ENCODE measurements at places on chromosomes 1 and 21.

DNA sequence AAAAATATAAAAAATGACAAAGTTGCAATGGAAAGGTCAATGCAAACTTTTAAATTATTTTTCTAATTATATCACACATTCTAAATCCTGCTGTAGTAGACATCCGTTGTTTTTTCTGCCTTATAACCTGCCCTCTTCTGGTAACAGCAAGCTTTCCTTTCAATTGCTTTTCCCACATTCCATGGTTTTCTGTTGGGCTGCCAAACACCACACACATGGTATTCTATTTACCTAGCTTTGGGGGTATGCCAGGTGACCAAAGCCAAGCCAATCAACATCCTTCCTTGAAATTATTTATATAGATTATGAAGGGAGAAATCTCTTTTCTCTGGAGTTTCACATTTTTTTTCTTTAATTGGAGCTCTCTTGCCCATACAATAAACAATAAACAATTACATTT lies 3.4 kb upstream of the LAMC1 start:
- no peak for DNase-seq

DNA sequence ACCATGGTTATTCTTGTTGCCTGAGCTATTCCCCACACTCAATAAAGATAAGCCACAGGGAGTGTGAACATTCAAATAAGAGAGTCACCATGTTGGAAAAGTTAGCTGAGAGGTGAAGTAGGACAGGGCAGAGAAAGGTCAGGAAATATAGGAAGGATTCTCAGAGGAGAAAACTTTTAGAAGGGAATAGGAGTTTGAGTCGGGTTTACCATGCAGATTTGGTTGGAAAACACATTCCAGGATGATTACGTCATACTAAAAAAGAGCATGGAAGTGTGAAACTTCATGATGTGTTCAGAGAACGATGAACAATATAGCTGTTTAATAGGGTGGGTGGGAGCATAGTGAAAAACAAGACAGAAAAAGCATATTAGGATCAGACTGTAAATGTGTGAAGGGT lies 1125.3 kb upstream of the ADGRL2 start:
- DNase-seq, result no peak

DNA sequence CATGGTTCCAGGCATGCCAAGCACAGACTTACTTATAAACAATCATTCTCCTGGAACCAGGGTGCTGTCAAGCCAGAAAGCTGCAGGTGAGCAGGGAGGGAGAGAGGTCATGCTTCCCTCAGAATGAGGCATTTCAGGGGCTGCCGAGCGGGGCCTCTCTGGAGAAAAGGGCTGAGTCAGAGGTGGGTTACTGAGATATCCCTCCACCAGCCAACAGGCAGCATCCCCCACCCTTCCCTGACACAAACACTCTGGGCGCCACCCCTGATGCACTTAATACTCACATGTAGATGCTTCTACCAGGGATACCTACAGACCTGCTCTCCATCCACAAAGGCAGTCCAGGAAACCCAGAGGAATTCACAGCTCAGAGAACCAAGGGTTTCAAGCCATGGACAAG lies 13.1 kb downstream of the STK40 start:
- no peak for DNase-seq

DNA sequence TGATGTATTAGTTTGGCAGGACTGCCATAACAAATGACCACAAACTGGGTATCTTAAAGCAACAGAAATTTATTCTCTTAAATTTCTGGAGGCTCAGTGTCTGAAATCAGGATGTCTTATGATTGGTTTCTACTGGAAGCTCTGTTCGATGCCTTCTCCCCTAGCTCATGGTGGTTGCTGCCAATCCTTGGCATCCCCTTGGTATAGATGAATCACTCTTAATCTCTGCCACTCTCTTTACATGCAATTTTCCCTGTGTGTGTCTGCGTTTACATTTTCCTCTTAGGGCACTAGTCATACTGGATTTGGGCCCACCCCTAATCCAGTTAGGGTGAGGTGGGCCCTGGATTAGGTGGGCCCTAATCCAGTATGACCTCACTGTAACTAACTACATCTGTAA lies 54.7 kb upstream of the MPC2 start:
- peak; percentile 6 for DNase-seq

DNA sequence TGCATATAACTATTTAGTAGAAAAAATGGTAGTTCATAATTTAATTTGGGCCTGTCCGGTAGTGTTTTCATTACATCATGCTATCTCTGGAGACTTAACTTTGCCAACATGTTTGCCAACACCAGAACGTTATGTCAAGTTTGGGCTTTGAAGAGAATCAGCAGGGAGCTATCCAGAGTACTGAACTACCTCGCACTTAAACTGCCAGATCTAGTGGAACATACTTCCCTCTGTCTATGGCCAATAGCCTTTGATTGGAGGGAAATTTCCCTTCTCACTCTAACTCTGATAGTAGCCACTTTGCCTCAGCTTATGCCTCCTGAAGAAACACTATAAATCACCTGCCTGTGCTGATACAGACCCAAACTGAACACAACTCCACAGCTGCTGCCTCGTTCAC lies 10.0 kb downstream of the LRRC53 start:
- peak; percentile 62 for DNase-seq

- peak; percentile 1 for DNase-seq
Observed at GRCh38 chr1:221715321-221716169, 26.3 kb downstream of the DUSP10 start.

- DNase-seq, result no peak
Observed at GRCh38 chr1:205492201-205492667, 12.2 kb upstream of the CDK18 start.

DNA sequence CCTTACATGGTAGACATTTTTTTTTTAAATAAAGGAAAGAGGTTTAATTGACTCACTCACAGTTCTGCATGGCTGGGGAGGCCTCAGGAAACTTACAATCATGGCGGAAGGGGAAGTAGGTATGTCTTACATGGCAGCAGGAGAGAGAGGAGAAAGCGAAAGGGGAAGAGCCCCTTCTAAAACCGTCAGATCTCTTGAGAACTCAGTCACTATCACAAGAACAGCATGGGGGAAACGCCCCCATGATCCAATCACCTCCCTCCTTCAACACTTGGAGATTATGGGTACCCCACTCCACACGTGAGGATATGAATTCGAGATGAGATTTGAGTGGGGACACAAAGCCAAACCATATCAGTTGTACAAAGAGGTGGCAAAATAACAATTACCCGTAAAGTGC lies 301.7 kb downstream of the GRIK1 start:
- DNase-seq, result no peak

GRCh38 chr1:233998891-233999290 lies 94.4 kb downstream of the SLC35F3 start:
- peak; percentile 79 for DNase-seq

GRCh38 chr1:46587069-46587468 lies 17.0 kb downstream of the MKNK1 start:
- DNase-seq, result no peak

- DNase-seq, result no peak
Observed at GRCh38 chr1:1626207-1627141, 5.5 kb upstream of the MMP23B start.

DNA sequence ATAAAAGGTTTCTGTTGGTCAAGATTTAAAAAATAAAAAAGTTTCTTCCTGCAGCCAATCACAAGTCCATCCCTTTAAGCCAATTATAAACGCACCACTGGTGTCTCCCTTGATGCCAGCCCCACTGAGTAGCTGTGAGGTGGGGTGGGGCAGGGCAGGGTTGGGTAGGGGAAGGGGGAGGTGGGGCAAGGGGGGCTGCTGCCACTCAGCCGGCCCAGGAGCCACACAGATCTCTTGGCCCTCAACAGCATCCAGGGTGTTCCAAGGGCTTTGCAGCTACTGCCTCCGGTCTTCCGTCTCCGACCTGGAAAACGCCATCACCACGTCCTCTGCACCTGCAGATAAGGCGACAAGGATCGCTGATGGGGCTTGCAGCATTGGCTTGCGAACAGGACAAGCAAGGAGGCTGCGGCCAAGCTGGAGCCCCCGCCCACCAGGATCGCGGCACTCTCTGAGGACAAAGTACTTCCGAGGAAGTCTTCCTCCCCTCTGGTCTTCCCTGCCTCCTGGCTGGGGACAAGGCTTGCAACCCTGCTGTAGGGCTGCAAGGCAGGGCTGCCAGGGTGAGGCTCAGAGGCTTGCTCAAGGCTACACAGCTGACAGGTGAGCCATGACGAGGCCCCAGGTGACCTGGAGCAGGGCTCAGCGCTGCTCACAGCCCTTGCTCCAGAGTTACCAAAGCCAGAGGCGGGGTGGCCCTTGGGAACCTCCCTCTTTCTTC lies 26.8 kb upstream of the CLSTN1 start:
- no peak for DNase-seq

- no peak for DNase-seq
Observed at GRCh38 chr1:50099654-50100053, 9.1 kb upstream of the ELAVL4 start.

- no peak for DNase-seq
Observed at GRCh38 chr21:31666445-31667010, 7.0 kb downstream of the SOD1 start.

- DNase-seq, result no peak
Observed at GRCh38 chr1:84803604-84804003, 89.4 kb downstream of the LPAR3 start.

DNA sequence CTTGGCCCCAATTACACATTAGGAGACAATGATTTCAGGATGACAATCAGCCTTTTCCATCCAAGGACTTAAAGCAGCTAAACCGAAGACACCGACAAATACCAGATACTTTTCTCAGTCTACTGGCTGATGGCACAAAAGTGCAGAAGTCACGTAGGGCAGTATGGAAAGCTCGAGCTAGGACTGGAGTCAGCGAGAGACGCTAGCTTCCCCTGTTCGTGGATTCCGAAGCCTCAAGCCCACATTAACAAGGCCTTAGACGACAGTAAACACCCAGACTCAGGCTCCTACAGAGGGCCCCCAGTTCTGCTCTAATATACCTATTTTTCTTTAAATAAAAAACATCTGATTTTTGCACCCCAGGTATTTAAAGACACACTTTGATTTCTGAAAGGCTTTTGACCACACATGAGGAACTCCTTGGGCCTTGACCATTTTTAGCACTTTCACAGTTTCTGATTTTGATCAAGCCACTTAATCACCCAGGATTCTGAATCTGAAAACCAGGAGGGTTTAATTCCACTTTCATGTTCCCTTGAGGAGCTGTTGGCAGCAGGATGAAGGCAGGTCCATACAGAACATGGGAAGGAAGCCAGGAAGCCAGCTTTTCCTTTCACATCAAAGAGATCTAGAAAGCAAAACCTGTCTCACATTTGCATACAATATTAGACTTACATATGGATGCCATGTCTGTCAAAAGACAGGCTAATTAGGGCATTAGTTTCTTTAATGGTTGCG lies 204.1 kb downstream of the GABPA start:
- DNase-seq, result peak; percentile 15

DNA sequence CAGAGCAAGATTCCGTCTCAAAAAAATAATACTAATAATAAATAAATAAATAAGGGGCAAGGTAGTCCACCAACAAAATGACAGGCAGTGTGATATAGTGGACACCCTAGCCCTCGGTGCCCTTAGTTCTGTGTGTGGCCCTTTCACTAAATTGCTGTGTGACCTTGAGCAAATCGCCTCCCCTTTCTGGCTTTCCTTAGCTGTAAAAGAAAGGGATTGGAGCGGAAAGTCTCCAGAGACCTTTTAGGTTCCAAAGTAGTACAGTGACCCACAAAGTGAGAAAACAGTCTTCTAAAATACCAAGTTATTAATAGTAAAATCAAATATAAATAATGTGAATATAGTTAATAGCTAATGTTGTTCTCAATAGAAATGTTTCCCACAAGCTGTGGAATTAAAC lies 7.6 kb downstream of the LMNA start:
- DNase-seq, result no peak

- DNase-seq, result no peak
Observed at GRCh38 chr21:42113926-42114409, 42.9 kb downstream of the UMODL1 start.

- no peak for DNase-seq
Observed at GRCh38 chr1:196098000-196098399, 510.2 kb downstream of the KCNT2 start.

GRCh38 chr1:205286335-205286950 lies 35.1 kb downstream of the NUAK2 start:
- DNase-seq, result no peak

- no peak for DNase-seq
Observed at GRCh38 chr21:33203371-33203724, 26.4 kb upstream of the IFNAR2 start.

DNA sequence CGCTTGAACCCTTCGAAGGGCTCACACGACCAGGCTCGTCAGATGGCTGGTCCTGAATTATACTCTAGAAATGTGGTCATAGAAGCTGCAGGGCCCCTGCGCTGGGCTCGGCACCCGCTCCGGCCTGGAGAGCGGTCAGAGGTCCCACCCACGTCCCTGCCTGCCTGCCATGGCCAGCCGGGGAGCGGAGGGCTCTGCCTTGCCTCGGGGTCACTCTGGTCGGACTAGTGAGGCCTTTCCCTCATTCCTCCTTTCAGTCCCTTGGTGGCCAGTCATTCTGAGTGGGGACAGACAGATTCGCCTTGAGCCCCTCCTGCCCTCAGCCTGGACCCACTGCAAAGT lies 529 bp upstream of the MARCKSL1 start:
- DNase-seq, result no peak

Data from A673 (cell line).